ENCODE measurements at places on chromosomes 16 and 17.

DNA sequence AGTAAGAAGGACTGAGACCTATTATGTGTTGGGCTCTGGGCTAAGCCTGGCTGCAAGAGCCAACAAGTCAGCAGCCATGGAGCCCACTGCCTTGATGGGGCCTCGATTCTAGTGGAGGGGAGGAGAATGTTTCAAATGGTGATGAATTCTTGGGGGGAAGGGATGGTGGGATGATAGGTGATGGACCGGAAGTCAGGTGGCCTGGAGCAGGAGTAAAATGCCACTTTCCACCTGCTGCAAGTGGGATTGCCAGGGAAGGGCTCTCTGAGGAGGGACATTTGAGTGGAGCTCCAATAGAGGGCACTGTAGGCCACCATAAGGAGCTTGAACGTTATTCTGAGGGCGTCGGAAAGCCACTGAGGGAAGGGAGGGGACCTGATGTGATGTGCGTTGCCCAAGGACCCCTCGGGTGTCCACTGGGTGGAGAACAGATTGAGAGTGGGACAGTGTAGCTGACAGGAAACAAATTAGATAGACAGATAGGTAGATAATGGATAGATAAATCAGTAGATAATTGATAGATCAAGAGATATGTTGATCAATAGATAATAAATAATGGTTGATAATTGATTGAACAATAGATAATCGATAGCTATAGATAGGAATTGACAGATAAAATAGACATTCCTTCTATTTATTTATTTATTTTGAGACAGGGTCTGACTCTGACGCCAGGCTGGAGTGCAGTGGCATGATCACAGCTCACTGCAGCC is 18.2 kb upstream of the NXPH3 start:
- DNase-seq: peak; percentile 19

- peak; percentile 77 for DNase-seq
These were observed 40.1 kb downstream of the NOS2 start for GRCh38 chr17:27760069-27760885.

DNA sequence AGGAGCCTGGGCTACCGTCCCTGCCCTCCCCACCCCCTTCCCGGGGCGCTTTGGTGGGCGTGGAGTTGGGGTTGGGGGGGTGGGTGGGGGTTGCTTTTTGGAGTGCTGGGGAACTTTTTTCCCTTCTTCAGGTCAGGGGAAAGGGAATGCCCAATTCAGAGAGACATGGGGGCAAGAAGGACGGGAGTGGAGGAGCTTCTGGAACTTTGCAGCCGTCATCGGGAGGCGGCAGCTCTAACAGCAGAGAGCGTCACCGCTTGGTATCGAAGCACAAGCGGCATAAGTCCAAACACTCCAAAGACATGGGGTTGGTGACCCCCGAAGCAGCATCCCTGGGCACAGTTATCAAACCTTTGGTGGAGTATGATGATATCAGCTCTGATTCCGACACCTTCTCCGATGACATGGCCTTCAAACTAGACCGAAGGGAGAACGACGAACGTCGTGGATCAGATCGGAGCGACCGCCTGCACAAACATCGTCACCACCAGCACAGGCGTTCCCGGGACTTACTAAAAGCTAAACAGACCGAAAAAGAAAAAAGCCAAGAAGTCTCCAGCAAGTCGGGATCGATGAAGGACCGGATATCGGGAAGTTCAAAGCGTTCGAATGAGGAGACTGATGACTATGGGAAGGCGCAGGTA is 762 bp downstream of the CDK12 start:
- DNase-seq: peak; percentile 70

- peak; percentile 74 for DNase-seq
These were observed 32.4 kb downstream of the FOXK2 start for GRCh38 chr17:82551779-82552457.

- DNase-seq: no peak
These were observed 573.4 kb downstream of the CDH13 start for GRCh38 chr16:83200005-83200779.

GRCh38 chr16:90081606-90081970 is 4.5 kb upstream of the PRDM7 start:
- no peak for DNase-seq

GRCh38 chr16:19406891-19407491 is 10.7 kb upstream of the TMC5 start:
- no peak for DNase-seq

- DNase-seq: no peak
These were observed 11.4 kb downstream of the HS3ST6 start for GRCh38 chr16:1906846-1907165.

GRCh38 chr17:15109608-15110007 is 155.5 kb downstream of the PMP22 start:
- no peak for DNase-seq

- no peak for DNase-seq
These were observed 10.5 kb upstream of the C17orf58 start for GRCh38 chr17:68006797-68007196.

GRCh38 chr16:1581804-1582203 is 30.1 kb downstream of the IFT140 start:
- DNase-seq: no peak

DNA sequence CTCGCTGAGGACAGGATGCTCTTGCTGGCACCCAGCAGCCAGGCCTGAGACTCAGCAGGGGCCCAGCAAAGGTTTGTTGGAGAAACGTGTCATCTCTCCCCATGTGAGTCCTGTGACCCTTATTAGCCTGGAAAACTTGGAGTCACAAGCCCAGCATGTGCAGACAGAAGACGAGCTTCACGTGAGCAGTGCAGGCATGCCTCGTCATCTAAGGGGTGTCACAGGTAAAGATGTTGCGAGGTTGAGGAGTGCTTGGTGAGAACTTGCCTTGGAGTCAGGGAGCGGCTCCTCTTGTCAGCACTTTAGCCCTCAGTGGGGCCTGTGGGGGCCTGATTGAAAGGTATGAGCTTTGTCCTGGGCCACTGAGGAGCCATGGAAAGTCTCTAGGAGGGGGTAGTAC is 2.1 kb upstream of the CTRL start:
- DNase-seq: no peak

DNA sequence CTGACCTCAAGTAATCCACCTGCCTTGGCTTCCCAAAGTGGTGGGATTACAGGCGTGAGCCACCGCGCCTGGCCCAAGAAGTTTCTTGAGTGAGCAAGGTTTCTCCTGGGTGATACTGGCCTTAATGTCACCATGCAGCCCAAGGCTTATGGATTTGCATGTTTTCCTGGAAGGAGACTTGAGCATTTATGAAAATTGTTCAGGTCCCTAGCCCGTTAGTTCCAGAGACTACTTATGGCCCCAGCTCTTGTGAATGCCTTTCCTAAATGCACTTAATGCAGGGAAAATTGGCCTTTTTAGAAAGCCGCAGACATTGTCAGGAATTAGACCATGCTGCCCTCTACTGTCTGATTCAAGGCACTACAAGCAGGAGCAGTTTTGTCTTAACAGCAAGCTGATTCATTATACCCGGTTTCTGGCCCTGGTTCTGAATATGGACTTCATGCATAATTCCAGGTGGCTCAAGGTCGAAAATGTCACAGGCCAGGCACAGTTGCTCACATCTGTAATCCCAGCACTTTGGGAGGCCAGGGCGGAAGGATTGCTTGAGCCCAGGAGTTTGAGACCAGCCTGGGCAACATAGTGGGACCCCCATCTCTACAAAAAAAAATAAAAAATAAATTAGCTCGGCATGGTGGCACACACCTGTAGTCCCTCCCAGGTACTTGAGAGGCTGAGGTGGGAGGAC is 91.3 kb downstream of the SNX29 start:
- peak; percentile 37 for DNase-seq

DNA sequence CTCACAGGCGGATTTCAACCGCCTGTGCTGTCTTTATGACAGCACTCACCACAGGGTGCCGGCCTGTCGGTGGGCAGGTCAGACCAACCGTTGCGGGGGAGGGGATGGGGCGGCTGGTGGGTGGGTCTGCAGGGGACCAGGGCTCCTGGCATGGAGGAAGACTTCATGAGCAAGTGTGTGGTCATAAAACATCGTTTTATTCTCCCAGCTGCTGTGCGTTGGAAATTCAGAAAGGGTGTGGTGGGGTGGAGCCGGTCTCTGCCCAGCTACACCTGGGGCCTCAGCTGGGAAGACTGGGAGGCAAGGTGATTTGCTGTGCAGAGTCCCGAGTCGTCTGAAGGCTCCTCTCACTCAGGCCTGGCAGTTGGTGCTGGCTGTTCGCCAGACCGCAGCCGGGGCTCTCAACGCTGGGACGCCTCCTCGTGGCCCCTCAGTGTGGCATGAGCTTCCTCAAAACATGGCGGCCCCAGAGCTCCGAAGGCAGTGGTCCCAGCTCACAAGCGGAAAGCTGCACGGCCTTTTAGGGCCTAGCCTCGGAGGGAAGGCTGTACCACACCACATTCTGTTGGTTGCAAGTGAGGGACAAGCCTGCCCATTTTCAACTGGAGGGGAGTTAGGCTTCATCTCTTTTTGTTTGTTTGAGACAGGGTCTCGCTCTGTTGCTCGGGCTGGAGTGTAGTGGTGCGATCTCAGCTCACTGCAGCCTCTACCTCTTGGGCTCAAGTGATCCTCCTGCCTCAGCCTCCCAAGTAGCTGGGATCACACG is 45.8 kb upstream of the GSE1 start:
- no peak for DNase-seq

DNA sequence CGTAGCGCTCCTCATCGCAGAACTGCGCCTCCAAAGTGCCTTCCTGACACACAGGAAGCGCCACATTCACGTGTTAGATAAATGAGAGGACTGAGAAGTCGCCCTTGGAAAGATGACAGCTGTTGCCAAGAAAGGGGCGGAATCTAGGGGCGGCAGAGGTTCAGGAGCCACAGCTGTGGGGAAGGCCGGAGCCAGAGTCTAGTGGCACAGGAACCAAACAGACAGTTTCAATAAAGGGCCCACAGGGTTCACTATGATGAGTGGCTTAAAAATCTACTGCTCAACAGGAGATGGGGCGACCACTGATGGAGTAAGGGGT is 4.7 kb downstream of the FLCN start:
- no peak for DNase-seq

DNA sequence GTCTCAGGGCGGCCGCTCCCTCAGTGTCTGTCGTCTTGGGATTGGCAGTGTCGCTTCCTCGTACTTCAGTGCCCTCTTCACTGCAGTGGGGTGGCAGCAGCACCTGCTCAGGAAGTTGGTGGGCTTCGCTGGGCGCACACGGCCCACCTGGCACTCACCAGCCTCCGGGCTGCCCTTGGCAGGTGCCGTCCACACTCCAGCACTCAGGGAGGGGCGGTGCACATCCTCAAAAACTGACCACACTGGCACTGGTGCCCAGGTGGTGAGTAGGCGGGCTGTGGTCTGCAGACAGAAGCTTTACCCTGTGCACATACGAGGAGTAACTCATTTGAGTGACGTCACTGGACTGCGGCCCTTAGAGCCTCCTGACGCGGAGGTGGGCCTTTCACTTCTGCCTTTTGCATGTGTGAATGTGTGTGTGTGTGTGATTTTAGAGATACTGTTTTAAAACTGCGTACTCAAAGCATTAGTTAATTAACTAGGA is 94.6 kb downstream of the BANP start:
- DNase-seq: no peak

DNA sequence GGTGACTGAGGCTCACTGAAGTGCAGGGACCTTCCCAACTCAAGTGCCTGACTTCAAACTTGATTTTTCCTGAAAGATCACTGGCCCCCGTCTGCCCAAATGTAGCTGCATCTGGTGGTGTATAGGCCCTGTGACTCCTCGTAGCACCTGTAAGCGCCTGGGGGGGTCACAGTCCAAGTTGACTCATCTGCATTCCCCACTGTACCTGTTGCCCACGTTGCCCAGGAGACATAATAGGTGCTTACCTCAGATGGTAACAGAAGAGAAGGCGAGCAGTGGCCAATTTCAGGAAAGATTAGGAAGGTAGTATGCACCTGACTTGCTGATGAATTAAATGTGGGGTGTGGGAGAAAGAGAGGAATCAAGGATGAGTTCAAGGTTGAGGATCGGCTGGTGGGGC is 44.1 kb upstream of the EMP2 start:
- no peak for DNase-seq
